Transverse colon (tissue), 4 donors: ENCODE measurements at places on chromosomes 1 and 21. TPM values are rescaled to one million over a fixed set of nuclear protein-coding genes. Genes with fewer than 3 reads are reported as not detected.
A peak's percentile ranks its signal among the peaks of the same experiment; 100 is the strongest.

GRCh38 chr1:157239936-157240335 lies 101.7 kb upstream of the ETV3 start:
- DNase-seq: no peak

GRCh38 chr1:162069334-162070093 lies at the start of gene NOS1AP:
Gene NOS1AP, plus strand, starts transcription at chr1:162069691. Its CDS starts 487 bp downstream, at chr1:162070178.
- DNase-seq: peak; percentile 88

GRCh38 chr1:6465461-6466005 lies 440 bp downstream of the TNFRSF25 start:
- DNase-seq: no peak

DNA sequence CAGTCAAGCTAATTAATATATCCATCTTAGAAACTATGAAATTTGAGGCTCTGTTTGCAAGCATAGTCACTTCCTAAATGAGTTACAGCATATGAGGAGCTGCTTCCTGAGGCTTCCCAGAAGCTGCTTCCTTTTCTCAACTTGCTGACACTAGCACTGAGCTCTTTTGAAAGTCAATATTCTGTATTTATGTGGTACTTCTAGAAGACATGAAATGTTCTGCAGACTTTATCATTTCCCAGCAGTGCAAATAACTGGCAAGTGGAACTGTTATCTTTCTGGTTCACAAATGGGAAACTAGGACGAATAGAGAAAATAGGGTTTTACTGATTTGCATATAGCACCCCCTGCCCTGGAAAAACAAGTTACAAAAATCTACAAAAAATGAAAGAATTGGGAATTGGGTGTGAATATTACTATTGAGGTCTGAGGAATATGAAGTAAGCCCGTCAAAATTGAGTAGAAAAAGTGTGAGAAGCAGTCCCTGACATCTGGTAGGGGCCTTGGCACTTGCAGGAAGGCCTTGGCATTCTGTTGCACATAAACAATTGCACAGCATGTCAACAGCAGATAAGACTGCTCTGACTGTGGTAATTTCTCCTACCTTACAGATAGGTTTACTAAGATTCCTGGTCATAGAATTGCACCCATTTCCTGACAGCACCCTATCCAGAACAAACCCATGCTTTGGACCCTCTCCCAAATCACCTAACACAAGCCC lies 7.1 kb downstream of the GIPC2 start:
- no peak for DNase-seq

DNA sequence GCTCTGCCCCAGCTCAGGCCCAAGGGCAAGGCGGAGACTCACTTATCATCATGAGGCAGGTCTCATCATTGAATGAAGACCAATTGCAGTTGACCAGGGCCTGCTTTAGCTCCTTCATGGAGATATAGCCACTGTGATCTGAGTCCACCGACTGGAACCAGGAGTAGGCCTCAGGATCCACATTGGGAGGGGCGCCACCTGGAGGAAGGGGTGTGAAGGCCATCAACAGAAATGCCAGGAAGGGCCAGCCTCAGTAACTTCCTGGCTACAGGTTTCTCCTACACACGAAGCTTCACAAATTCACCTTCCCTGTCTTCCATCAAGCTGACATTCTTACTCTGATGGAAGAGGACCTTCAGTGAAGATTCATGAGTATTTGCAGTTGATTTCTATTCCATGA lies 11.6 kb downstream of the PEF1 start:
- DNase-seq: peak; percentile 70

- DNase-seq: no peak
Observed at GRCh38 chr1:229693129-229693900, 67.3 kb downstream of the URB2 start.

GRCh38 chr1:230515451-230516145 lies 89.5 kb upstream of the PGBD5 start:
- no peak for DNase-seq

DNA sequence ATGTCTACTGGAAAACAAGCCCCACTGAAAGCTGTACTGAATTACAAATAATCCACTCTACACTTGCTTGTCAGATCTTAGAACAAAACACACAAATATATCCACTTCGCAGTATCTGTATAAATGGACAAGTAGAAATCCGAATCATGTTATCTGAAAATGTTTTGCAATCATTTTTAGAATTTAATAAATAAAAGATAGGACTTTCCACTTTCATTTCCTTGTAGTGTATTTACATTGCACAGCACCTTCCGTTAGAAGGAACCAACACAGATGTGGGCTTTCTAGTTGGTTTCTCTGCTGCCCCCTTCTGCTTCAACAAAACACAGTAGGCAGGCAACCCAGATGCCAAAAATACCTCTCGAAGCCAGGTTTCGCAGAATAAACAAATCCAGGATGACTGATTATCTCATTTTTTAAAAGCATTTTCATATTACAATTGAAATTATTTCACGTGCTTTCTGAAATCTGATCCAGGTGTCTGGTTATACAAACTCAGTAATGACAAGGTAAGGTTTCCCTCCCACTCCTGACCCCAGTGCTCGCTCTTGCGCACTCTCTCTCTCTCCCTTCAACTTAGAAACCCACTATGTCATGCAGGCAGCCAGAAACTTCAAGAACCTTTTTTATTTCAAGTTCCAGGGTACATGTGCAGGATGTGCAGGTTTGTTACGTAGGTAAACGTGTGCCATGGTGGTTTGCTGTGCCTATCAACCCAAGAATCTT lies 389.9 kb downstream of the SMYD3 start:
- peak; percentile 9 for DNase-seq

- no peak for DNase-seq
Observed at GRCh38 chr1:53641481-53642214, 97.3 kb downstream of the GLIS1 start.

- DNase-seq: no peak
Observed at GRCh38 chr1:117433943-117434342, 66.7 kb downstream of the MAN1A2 start.

DNA sequence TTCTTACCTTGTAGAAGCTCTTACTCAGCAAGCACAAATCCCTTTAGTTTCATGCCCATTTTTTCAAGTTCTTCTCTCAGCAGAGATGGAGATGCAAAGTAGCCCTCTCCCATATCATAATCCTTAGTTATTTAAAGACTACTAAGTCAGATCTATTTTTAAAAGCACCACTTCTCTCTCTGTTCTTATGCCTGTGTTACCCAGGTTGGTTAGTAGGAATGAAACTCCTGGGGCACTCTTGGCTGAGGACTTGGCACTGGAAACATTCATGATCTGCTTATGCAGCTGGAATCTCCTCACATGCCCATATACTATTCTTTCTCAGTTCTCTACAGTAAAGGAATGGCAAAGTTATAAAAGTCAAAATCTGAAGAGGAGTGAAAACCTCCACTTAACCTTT lies 51.9 kb upstream of the PPP2R5A start:
- DNase-seq: no peak

DNA sequence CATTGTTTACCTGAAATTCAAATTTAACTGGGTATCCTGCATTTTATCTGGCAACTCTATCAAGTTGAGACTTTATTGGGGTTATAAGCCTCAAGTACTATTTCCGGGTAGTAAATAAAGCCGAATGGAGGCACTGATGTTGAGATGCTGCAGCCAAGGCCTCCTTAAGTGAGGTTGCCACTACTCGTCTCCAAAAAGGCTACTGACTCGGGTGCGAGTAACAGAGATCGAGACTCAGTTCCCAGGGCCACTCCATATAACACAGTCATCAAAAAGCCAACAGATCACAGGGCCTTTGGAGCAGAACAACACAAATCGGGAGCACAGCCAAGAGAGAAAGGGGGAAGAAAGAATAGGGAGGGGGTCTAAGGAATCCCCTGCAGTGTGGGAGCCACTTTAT lies 524 bp downstream of the COPA start:
- no peak for DNase-seq

DNA sequence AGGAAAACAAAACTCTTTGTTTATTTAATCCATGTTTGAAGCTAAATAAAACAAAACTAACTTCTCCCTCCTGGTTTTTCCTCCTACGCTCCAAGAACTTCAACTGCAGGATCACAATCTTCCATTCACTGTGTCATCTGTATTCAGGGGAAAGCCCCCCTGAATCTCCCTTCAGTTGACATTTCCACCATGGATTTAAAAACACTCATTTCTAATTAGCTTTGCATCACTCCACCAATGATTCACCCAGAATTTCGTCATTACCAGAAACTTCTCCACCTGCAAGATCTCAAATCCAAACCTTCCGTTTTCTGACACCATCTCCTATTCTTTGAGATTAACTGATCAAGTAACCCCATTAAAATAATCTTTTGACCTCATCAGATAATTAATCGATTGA lies 10.9 kb upstream of the RGS5 start:
- DNase-seq: no peak

Gene IGSF5
- total RNA-seq: not detected

Gene VPS13D
- total RNA-seq: 116 TPM

Gene FAM72D
- not detected for total RNA-seq

Gene OR2T35
- not detected for total RNA-seq

Gene MYOC
- total RNA-seq: 0.40 TPM
